ENCODE measurements at places on chromosomes 1 and 21. TPM values are rescaled to one million over a fixed set of nuclear protein-coding genes. Genes with fewer than 3 reads are reported as not detected.

The PEX11B gene
- total RNA-seq: 10.2 TPM

The SPRR2G gene
- not detected for total RNA-seq

The APOBEC4 gene
- total RNA-seq: not detected

The ZBTB18 gene
- 11.2 TPM for total RNA-seq

The PPIAL4G gene
- not detected for total RNA-seq

Data from omental fat pad (tissue), 4 donors.